Nasal cavity respiratory epithelium epithelial cell of viscerocranial mucosa (primary cell): ENCODE measurements at places on chromosomes 7 and 10. TPM values are rescaled to one million over a fixed set of nuclear protein-coding genes. Genes with fewer than 3 reads are reported as not detected.

The CPA2 gene
- not detected in 2 replicates for total RNA-seq

The CPVL gene
- total RNA-seq: under 0.01 and 0.14 TPM in 2 replicates

The PRPS1L1 gene
- total RNA-seq: not detected in 2 replicates

The IGFBP3 gene
- total RNA-seq: 2.4 and 26.1 TPM in 2 replicates

The GPR37 gene
- 1.0 and 2.9 TPM in 2 replicates for total RNA-seq

The TMEM270 gene
- not detected in 2 replicates for total RNA-seq

The SPOCK2 gene
- 0.21 and 0.34 TPM in 2 replicates for total RNA-seq
